Activated T-helper 2 cell treated with anti-CD3 and anti-CD28 coated beads, Interferon-gamma antibody, Interleukin-2, Interleukin-4, amounts not matched to agents 10 μg/mL and 5 μg/mL and 100 μg/mL, durations not matched to agents 14 hours and 24 hours and 36 hours (primary cell): ENCODE measurements at places on chromosomes 16 and 17. TPM values are rescaled to one million over a fixed set of nuclear protein-coding genes. Genes with fewer than 3 reads are reported as not detected.

GRCh38 chr16:14300705-14301168 is 229.6 kb downstream of the MRTFB start:
- no peaks in the 10 kb centered on the region for H3K36me3 ChIP-seq
- DNase-seq = no peak
- H3K27ac ChIP-seq = no peak overlapping the region
- H3K27me3 ChIP-seq = peaks cover 38% of the 10 kb centered on the region

- H3K4me3 ChIP-seq = peak within 1 kb of the TSS; percentile 96
- DNase-seq = peak; percentile 55
- peaks cover 10% of the 10 kb centered on the region for H3K4me1 ChIP-seq
- peaks cover 33% of the 10 kb centered on the region for H3K36me3 ChIP-seq
- no peaks in the 10 kb centered on the region for H3K27me3 ChIP-seq
These were observed at the start of gene EME2 for GRCh38 chr16:1772362-1772907. TSS of gene EME2 (plus strand) at chr16:1772810. CDS start at chr16:1773228, 418 bp downstream.

DNA sequence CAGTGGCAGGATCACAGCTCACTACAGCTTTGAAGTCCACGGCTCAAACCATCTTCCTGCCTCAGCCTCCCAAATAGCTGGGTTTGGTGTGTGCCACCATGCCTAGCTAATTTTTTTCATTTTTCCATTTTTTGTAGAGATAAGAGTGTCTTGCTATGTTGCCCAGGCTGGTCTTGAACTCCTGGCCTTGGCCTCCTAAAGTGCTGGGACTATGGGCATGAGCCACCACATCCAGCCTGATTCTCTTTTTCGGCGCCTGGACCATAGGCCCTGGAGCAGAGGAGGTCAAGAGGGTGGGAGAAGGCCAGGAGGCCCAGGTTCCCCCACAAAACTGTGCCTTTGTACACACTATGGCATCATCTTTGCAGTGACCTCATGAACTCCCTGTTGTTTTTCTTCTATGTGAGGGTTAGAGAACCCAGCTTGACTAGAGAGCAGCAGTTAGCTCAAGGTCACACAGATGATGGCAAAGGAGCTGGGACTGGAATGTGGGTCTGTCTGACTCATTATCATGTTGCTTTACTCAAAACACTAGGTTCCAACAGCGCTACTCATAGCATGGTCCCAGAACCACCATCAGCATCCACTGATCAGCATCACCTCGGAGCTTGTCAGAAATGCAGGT is 16.3 kb downstream of the SCN4A start:
- H3K27ac ChIP-seq = no peak overlapping the region
- no peak for DNase-seq
- peaks cover 15% of the 10 kb centered on the region for H3K4me1 ChIP-seq
- H3K27me3 ChIP-seq = no peaks in the 10 kb centered on the region
- no peaks in the 10 kb centered on the region for H3K36me3 ChIP-seq

- DNase-seq = peak; percentile 40
- peaks cover 27% of the 10 kb centered on the region for H3K4me1 ChIP-seq
- peaks cover 59% of the 10 kb centered on the region for H3K36me3 ChIP-seq
- no peak overlapping the region for H3K27ac ChIP-seq
These were observed 19.6 kb upstream of the KANSL1 start for GRCh38 chr17:46212634-46213435.

DNA sequence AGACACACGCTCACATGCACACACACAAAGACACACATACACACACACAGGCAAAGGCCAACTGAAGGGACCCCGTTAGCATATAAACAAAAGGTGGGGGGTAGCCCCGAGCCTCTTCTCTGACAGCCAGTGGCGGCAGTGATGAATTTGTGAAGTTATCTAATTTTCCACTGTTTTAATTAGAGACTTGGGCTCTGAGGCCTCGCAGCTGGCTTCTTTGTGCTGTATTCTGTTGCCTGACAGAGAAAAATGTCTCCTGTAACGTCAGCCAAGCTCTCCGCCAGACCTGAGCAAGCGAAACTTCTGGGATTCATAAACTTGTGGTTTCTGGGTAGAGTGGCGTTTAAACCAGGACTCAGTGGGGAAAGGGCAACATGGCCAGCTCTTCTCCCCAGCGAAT is 113.9 kb upstream of the FOXF1 start:
- no peaks in the 10 kb centered on the region for H3K4me1 ChIP-seq
- no peak overlapping the region for H3K27ac ChIP-seq
- DNase-seq = no peak
- H3K4me3 ChIP-seq = no peak overlapping the region

DNA sequence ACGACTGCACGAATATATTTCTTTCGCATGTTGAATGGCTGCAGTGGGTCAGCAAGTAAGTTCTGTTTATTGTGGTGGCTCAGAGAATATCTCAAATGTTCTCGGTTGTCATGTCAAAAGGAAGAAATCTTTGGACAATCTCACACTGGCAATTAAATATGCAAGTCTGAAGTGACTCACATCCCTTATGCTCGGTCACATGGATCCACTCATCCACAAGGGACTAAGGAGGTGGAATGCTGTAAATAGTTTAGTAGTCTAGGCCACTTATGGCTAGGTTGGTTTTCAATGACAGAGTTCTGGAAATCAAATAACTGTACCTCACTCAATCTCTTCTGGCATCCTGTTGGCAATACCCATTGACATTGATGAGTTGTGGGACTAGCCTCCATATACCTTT is 33.0 kb upstream of the PMP22 start:
- H3K4me1 ChIP-seq = no peaks in the 10 kb centered on the region
- H3K27ac ChIP-seq = no peak overlapping the region
- H3K36me3 ChIP-seq = no peaks in the 10 kb centered on the region
- no peak overlapping the region for H3K4me3 ChIP-seq
- no peak for DNase-seq
- H3K27me3 ChIP-seq = peaks cover 4% of the 10 kb centered on the region

GRCh38 chr17:62110923-62111484 is 45.9 kb upstream of the MED13 start:
- no peak overlapping the region for H3K27ac ChIP-seq
- no peak for DNase-seq

- peak overlapping the region; percentile 26 for H3K27ac ChIP-seq
- H3K36me3 ChIP-seq = peaks cover 42% of the 10 kb centered on the region
- H3K4me3 ChIP-seq = peak overlapping the region; percentile 87
These were observed 1.6 kb downstream of the TBC1D10B start for GRCh38 chr16:30368792-30369090.

- H3K27me3 ChIP-seq = peaks cover 8% of the 10 kb centered on the region
- no peak overlapping the region for H3K4me3 ChIP-seq
- no peak for DNase-seq
- H3K4me1 ChIP-seq = no peaks in the 10 kb centered on the region
These were observed 14.5 kb downstream of the RHBDL3 start for GRCh38 chr17:32279891-32280716.

- H3K27ac ChIP-seq = no peak overlapping the region
- peaks cover 62% of the 10 kb centered on the region for H3K4me1 ChIP-seq
These were observed 40.7 kb downstream of the GNA13 start for GRCh38 chr17:65015855-65016254.

GRCh38 chr16:85573696-85574641 is 39.2 kb upstream of the GSE1 start:
- H3K4me1 ChIP-seq = peaks cover 34% of the 10 kb centered on the region
- H3K27ac ChIP-seq = no peak overlapping the region
- DNase-seq = no peak
- H3K27me3 ChIP-seq = no peaks in the 10 kb centered on the region
- no peak overlapping the region for H3K4me3 ChIP-seq

DNA sequence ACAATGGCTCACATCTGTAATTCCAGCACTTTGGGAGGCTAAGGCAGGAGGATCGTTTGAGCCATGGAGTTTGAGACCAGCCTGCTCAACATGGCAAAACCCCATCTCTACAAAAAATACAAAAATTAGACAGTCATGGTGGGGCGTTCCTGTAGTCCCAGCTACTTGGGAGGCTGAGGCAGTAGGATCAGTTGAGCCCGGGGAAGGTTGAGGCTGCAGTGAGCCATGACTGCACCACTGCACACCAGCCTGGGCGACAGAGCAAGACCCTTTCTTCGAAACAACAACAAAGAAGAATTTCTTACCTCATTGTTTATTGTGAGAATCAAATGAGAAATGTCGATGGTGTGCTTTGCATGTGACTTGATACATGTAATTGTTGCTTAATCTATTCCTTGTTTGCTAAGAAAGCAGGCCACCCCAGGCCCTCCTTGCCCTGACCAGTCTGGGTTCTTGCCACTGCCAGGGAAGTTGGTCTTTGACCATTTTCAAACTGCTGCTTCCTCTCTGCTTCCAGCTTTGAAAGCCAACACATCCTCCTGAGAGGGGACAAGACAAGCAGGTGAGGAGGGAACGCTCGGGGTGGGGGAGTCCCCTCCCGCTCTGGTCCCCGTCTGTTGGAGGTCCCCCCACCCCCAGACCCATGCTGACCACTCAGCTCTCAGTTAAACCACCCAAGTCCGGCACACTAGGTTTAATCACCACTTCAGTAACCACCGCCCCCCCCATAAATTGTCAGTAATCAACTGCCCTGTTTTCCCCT is 47.3 kb upstream of the CPNE2 start:
- peak overlapping the region; percentile 58 for H3K27ac ChIP-seq
- no peak overlapping the region for H3K4me3 ChIP-seq
- peaks cover 85% of the 10 kb centered on the region for H3K36me3 ChIP-seq
- peaks cover 40% of the 10 kb centered on the region for H3K4me1 ChIP-seq

GRCh38 chr16:64181271-64181925 is 940.5 kb downstream of the CDH11 start:
- H3K27ac ChIP-seq = no peak overlapping the region
- H3K27me3 ChIP-seq = no peaks in the 10 kb centered on the region
- H3K36me3 ChIP-seq = no peaks in the 10 kb centered on the region
- no peak overlapping the region for H3K4me3 ChIP-seq

- no peak overlapping the region for H3K27ac ChIP-seq
- DNase-seq = no peak
- H3K4me3 ChIP-seq = no peak overlapping the region
- no peaks in the 10 kb centered on the region for H3K4me1 ChIP-seq
These were observed 235.6 kb downstream of the ZNF423 start for GRCh38 chr16:49620158-49620868.

DNA sequence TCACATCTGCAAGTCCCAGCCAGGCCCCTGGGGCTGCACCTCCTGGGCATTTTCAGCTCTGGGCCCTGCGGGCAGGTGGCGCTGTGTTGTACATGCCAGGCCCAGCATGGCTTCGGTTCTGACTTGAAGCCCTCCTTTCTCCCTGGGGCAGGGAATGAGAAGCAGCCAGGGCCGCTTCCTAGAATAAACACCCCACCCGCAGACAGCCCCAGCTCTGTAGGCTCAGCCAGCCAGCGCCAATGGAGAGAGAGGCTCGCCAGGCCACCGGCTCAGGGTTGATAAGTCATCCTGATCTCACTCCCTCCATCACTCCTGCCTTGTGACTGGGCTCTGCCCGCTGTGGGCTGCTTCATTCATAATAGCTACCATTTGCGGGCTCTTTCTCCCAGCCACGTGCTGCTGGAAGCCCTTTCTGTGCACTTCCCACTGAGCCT is 6.0 kb upstream of the GLIS2 start:
- H3K4me1 ChIP-seq = peaks cover 18% of the 10 kb centered on the region
- peak overlapping the region; percentile 10 for H3K4me3 ChIP-seq
- peaks cover 23% of the 10 kb centered on the region for H3K36me3 ChIP-seq
- H3K27me3 ChIP-seq = peaks cover 12% of the 10 kb centered on the region
- H3K27ac ChIP-seq = no peak overlapping the region

DNA sequence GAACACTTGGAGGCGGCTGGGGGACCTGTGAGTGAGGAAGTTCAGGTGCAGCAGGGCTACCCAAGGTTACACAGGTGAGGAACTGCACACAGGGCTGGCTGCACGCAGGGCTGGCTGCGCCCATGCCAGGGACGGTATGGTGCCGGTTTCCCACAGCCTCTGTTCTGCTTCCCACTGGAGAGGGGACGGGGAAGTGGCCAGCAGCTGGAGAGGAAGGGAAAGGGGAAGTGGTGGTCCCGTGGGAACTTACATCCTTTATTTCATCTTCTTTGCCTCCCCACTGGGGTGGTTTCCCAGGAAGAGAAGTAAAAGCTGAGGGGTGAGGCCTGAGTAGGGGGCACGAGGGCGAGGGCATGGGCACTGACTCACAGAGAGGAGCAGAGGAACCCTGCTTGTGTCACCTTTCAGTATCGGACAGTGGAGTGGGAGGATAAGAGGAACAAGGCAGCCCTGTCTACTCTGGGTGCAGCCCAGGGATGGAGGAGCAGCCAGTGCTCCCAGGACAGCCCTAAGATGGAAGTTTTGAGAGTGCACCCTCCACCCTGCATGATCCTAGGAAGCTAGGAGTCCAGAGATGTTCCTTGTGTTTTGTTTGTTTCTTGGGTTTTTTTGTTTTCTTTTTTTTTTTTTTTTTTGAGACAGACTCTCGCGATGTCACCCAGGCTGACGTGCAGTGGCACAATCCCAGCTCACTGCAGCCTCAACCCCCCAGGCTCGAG is 25.5 kb upstream of the CDH1 start:
- H3K27ac ChIP-seq = no peak overlapping the region
- peaks cover 22% of the 10 kb centered on the region for H3K27me3 ChIP-seq
- no peak for DNase-seq
- no peak overlapping the region for H3K4me3 ChIP-seq
- peaks cover 8% of the 10 kb centered on the region for H3K4me1 ChIP-seq
- H3K36me3 ChIP-seq = no peaks in the 10 kb centered on the region

- peaks cover 5% of the 10 kb centered on the region for H3K27me3 ChIP-seq
- peaks cover 6% of the 10 kb centered on the region for H3K4me1 ChIP-seq
- no peaks in the 10 kb centered on the region for H3K36me3 ChIP-seq
- no peak overlapping the region for H3K27ac ChIP-seq
- no peak for DNase-seq
These were observed 7.7 kb upstream of the TMEM92 start for GRCh38 chr17:50266384-50267073.

GRCh38 chr17:57894848-57895247 is 45.0 kb upstream of the MRPS23 start:
- DNase-seq = no peak
- no peaks in the 10 kb centered on the region for H3K36me3 ChIP-seq
- no peak overlapping the region for H3K27ac ChIP-seq
- H3K27me3 ChIP-seq = no peaks in the 10 kb centered on the region
- no peak overlapping the region for H3K4me3 ChIP-seq

DNA sequence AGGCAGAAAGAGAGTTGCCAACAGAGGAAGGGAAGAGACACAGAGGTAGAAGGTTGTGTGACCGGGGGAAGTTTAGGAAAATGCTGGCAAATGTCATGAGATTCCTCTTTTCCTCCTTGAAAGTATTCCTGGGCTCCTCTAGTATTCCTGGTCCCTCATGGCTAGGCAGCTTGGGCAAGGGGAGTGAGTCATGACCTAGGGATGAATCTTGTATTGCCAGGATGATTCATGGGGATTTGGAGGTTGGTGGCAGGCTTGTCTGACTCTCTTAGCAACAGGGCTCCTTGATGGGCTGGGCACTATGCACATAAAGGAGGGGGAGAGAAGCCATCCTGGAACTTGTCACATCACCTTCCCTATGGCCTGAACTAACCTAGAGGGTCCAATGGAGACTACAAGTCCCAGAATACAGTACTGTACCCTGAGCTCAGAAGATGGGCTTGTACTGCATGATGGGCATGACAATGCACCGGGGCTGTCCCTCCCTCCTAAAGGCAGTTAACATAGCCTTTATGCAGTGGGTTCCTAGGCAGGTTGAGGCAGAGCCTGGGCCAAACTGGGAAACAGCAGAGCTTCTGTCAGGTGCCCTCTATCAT is 2.1 kb upstream of the SEZ6 start:
- peaks cover 43% of the 10 kb centered on the region for H3K27me3 ChIP-seq
- H3K4me3 ChIP-seq = no peak overlapping the region
- H3K27ac ChIP-seq = no peak overlapping the region
- no peak for DNase-seq
- H3K4me1 ChIP-seq = peaks cover 2% of the 10 kb centered on the region

TBC1D26 gene
- total RNA-seq = 0.23 TPM in 1 of 2 replicates, not detected in the other

TMIGD1 gene
- not detected in 2 replicates for total RNA-seq

TMEM220 gene
- total RNA-seq = 0.21 and 0.90 TPM in 2 replicates

SYT17 gene
- total RNA-seq = 0.34 and 0.57 TPM in 2 replicates

MYL4 gene
- total RNA-seq = not detected in 2 replicates

PIK3R5 gene
- 46.8 and 47.7 TPM in 2 replicates for total RNA-seq

APOBR gene
- 7.7 and 7.8 TPM in 2 replicates for total RNA-seq

KRT16 gene
- not detected in 2 replicates for total RNA-seq

ATP2C2 gene
- not detected in 2 replicates for total RNA-seq

COPZ2 gene
- 5.7 and 5.9 TPM in 2 replicates for total RNA-seq

VAMP2 gene
- 44.6 and 44.7 TPM in 2 replicates for total RNA-seq

NOD2 gene
- 7.4 and 8.8 TPM in 2 replicates for total RNA-seq
